ENCODE measurements at places on chromosomes 1 and 21.

- peak; percentile 4 for DNase-seq
These were observed 73.2 kb upstream of the CNIH3 start for GRCh38 chr1:224542783-224543440.

DNA sequence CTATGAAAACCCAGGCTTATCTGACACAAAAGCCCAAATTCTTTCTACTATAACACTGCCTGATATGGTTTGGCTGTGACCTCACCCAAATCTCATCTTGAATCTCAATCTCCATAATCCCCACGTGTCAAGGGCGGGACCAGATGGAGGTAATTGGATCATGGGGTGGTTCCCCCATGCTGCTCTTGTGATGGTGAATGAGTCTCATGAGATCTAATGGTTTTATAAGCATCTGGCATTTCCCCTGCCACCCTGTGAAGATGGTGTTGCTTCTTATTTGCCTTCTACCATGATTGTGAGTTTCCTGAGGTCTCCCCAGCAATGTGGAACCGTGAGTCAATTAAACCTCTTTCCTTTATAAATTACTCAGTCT is 123.3 kb upstream of the USP24 start:
- peak; percentile 3 for DNase-seq

GRCh38 chr1:238331557-238331956 is 440.8 kb upstream of the ZP4 start:
- no peak for DNase-seq

GRCh38 chr1:204598319-204598969 is 82.2 kb downstream of the MDM4 start:
- no peak for DNase-seq

GRCh38 chr21:37827913-37828312 is 88.3 kb downstream of the KCNJ6 start:
- DNase-seq = no peak

DNA sequence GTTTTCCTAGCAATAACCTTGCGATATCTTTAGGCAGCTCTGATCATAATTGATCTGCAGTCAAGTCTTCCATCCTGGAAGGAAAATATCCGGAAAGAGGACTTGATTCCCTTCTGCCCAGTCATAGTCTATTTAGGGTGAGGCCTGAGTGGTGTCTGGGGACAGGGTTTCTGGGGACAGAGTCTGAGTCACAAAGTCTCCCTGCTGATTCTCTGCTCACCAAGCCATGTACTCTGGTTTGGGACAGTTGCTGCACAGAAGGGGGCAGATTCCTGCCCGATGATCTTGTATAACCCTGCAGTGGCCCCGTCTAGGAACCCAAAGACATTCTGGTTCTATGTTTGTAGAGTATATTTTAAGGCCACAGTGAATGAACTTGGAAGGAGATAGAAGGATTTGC is 178.8 kb downstream of the KCNJ6 start:
- no peak for DNase-seq

GRCh38 chr1:236021424-236022135 is 43.3 kb downstream of the NID1 start:
- DNase-seq = no peak

DNA sequence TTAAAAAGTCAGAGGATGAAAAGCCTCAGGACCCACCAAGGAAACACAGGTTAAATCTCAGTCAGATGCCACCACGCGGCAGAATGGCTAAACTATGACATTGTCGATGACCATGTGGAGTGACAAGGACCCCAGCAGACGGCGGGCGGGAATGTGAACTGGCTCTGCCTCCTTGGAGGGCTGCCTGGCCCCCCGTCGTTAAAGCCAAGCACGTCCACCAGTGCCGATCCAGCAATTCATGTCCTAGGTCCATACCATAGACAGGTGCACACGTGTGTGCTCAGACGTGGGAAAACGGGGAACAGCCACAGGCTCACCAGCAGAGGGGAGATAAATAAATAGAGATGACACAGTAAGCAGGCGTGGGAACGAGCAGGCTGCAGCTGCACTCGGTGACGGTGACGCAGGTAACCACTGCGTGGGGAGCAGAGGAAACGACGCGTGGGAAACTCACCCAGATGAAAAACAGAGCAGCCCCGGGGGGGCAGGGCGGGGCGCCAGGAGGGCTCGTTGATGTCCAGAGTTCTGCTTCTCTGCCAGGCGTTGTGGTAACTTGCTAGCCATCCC is 28.3 kb upstream of the PCBP3 start:
- DNase-seq = peak; percentile 63

- DNase-seq = no peak
These were observed 27.3 kb downstream of the ZBTB8OS start for GRCh38 chr1:32622806-32623681.

DNA sequence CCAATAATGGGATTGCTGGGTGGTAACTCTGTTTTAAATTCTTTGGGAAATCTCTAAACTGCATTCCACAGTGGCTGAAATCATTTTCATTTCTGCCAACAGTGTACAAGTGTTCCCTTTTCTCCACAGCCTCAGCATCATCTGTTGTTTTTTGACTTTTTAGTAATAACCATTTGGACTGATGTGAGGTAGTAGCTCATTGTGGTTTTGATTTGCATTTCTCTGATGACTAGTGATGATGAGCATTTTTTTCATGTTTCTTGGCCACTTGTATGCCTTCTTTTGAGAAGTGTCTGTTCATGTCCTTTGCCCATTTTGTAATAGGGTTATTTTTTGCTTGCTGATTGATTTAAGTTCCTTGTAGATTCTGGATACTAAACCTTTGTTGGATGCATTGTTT is 131.9 kb upstream of the B3GALT2 start:
- DNase-seq = no peak

- no peak for DNase-seq
These were observed 282.4 kb downstream of the GRIK1 start for GRCh38 chr21:29657240-29657989.

GRCh38 chr1:3257788-3258187 is 188.8 kb downstream of the PRDM16 start:
- no peak for DNase-seq

- no peak for DNase-seq
These were observed 104.3 kb downstream of the LACTBL1 start for GRCh38 chr1:22868331-22868730.

GRCh38 chr1:201697174-201697573 is 131.8 kb upstream of the IPO9 start:
- no peak for DNase-seq

DNA sequence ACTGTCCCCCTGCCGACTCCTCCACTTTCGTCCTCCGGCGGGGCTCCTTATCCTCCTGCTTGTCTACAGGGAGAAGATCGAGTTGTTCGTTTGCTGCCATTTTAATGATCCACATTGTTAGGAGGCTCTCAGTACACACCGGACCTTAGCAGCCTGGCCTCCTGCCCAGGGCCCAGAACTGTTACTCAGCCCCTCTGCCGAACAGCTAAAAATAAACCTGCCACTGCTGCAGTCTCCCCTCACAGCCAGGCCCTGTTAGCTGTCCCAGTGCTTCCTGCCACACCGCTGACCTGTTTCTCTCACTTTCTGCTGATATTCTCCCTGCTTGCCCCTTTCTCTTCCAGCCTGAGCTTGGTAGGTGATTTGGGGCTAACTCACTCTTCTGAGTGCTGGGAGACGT is 8.3 kb downstream of the MAPKAPK2 start:
- DNase-seq = no peak

GRCh38 chr1:76278711-76279100 is 204.2 kb downstream of the ST6GALNAC3 start:
- DNase-seq = no peak

DNA sequence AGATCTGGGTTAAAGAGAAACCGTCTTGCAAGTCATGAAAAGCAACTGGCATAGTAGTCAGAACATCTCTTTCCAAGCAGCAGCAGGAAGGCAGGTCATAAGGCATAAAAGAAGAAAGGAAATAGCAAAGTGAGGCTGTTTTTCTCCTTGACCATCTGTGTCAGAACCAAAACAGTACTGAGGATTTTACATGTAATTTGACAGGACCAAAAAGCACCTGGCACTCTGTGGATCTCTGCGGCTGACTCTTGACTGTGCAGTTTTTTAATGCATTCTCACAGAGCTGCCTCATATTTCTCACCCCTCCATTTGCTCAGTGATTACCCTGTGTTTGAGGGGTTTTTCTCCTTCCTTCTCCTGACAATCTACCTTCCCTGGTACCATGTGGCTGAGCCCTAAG is 17.7 kb downstream of the TBX15 start:
- DNase-seq = no peak

DNA sequence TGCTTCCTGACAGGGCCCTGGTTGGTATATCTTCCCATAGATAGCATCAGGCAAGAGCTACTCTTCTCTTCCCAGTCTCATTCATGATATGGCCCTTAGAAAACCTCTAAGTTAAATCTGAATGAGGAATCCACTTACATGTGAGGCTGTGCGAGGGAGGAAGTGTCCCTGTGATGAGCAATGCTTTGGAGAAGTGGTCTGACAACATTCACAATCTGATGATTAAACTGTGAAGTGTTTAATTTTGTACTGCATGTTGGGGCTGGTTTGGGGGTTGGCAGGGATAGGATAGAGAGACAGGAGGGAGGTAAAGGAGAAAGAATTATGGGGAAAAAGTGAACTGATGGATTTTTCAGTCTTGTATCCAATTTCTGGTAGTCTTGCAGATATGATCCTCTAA is 421.2 kb upstream of the DAB1 start:
- DNase-seq = no peak

GRCh38 chr1:164756741-164757140 is 197.8 kb downstream of the PBX1 start:
- DNase-seq = no peak

GRCh38 chr1:7117399-7118281 is 332.4 kb downstream of the CAMTA1 start:
- no peak for DNase-seq

DNA sequence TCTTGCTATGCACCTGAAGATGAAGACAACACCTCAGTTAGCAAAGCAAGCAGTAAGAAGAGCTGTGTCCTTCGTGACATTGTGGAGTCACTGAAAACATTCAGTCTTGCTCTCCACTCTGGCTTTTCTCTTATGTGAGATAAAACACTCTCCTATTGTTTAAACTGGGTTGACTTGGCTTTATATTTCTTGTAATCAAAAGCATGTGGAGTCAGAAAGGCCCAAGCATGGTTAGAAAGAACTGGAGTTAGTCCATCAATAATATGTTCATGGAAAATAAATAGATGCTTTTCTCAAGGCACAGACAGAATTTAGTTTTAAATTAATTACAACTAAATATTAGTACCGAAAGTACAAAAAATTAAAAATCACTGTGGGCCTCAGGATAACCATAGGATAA is 61.7 kb downstream of the UBE2U start:
- DNase-seq = no peak

DNA sequence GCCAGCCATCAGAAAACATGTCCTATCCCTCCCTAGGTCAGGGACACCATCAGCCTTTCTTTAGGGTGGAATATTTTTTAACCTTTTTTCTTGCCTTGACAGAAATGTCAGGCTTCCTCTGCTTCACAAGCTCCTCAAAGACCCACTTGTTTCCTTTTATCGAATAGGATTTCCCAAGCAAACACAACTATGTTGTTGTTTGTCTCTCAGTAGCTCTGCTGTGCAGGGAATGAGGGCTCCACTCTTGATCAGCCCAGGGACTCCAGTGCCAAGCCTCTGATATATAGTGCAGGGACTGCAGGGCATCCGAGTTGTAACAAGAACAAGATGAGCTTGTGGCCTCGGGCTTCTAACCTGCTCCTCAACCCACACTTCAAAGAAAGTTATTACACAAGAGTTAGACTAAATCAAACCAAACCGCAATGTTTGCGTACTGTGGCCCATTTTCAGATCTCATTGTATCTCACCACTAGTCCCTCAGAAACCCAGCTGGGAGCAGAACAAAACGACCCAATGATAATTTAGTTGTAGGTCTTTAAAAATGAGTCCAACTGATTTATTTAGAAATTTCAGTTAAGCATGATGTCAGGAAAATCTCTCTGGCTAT is 108.1 kb downstream of the ATG4C start:
- no peak for DNase-seq

DNA sequence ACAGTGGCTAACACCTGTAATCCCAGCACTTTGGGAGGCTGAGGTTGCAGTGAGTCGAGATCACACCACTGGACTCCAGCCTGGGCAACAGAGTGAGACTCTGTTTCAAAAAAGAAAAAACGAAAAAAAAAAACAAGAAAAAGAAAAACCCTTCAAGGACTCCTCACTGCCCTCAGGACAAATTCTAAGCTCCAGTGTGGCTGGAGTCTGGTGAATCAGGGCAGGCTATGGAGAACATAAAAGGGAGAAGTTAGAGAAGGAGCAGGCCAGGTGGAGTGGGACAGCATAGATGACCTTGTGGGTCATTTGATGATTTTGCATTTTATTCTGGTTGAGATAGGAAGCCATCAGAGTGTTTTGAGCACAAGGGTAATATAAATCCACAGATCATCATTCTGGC is 12.5 kb upstream of the UAP1 start:
- no peak for DNase-seq

DNA sequence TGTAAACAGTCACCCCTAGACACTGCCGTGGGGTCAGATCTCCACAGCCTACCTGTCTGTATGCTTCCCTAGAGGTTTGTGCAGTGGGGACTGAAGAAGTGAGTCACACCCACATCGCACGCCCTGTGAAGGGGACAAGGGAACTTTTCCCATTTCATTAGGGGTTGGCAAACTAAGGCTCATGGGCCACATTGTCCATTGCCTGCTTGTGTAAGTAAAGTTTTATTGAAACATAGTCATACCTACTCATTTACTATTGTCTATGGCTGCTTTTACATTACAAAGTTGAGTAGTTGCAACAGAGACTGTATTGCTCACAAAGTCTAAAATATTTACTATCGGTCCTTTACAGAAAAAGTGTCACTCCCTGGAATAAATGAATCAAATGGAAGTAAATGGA is 2.5 kb upstream of the FGGY start:
- no peak for DNase-seq

DNA sequence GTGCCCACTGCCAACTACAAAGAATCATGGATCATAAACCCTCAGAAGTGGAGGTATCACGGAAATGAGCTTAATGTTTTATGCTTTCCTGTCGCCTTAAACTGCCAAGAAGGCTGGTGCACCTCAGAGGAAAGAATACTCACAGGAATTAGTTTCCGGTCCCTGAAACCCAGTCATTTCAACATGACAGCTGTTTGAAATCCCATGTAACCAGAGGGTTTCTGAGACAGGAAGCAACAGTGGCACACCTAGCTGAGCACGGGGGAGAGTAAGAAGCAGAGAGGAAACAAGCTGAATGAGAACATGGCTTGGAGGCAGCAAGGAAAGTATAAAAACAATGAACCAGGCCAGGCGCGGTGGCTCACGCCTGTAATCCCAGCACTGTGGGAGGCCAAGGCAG is 3.9 kb downstream of the JAK1 start:
- DNase-seq = peak; percentile 22

GRCh38 chr1:59596956-59597355 is 217.8 kb upstream of the HOOK1 start:
- DNase-seq = no peak

DNA sequence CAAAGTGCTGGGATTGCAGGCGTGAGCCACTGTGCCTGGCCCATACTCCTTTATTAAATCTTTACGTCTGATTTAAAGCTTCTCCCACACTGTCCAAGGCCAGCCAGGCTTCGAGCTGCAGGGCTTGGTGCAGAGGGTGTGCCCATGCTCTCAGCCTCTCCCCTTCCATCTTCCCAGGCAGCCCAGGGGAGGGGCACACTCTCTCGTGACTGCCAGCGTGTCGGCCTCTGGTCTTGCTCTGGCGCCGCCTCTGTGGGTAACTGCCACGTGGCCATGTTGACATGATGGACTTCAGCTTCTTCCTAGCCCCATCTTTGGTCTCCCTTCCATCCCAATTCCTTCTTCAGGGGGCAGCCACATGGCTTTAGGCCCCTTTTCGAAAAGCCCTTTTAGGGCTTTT is 4.7 kb downstream of the GPR137B start:
- no peak for DNase-seq
